ENCODE measurements at places on chromosomes 11 and 22.

GRCh38 chr11:133227632-133228111 lies 304.6 kb downstream of the OPCML start:
- no peak for DNase-seq

- DNase-seq, result no peak
Observed at GRCh38 chr11:12573707-12574485, 100.3 kb upstream of the TEAD1 start.

GRCh38 chr11:20208622-20209111 lies 48.4 kb upstream of the DBX1 start:
- no peak for DNase-seq

DNA sequence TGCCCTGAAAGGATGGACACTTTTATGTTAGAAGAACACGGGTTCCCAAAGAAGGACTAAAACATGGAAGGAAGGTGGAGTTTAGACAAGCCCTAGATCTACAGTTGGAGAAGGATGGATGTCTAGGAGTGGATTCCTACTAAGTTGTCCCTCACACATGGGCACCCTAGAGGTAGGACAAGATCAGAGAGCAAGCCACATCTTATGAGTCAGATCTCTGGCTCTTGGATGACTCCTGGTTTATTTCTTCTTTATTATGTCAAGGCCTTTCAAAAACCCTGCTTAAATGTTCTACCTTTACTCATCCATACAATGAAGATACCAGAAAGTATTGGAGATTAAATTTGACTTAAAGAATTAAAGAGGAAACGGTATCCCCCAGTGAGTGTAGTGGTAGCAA lies 34.4 kb downstream of the PRCP start:
- DNase-seq, result no peak

DNA sequence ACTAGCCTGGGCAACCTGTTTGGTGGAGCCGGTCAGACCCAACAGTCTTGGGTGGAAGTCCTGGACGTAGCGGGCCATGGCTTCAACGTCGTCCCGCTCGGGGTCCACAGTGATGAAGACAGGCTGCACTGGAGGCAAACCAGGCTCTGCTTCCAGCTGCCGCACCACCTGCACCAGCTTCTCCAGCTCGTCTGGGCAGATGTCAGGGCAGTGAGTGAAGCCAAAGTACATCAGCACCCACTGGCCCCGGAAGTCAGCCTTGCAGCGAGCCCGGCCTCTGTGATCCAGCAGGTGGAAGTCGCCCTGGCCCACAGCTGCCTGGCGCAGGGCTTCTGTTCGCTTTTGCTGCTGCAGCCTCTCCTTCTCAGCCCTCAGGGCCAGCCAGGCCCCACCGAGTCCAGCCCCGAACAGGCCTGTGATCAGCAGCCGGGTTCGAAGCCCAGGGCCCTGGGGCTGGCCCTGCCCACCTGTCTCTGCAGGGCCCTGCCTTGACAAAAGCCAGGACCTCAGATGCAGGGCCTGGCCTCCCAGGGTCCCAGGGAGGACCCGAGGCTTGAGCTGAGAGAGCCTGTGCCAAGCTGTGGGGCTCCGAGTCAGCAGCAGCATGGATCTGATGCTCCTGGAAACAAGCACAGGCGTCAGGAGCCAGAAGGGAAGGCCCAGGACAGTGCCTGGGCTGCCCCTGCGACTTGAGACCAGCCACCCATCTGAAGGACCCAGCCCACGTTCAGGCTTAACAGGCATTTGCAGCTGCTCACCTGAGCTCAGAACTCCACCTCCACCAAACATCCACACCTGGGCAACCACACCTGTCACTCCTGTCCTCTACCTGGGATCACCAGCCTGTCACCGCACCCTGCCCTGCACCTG lies 1.4 kb downstream of the SCO2 start:
- DNase-seq, result no peak

DNA sequence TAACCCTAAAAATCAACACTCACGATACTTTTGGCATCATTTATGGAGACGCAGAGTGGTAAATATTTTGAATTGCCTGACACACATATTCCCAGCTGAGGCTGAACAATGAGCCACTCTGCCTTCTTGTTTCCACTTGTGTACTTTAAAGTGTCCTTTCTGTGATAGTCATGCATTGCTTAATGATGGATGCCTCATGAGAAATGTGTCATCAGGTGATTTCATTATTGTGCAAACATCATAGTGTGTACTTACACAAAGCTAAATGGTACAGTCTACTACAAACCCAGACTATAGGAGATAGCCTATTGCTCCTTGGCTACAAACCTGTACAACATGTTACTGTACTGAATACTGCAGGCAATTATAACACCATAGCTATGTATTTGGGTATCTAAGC lies 44.2 kb downstream of the MRE11 start:
- DNase-seq, result peak; percentile 17

- DNase-seq, result no peak
Observed at GRCh38 chr11:19953336-19953735, 206.9 kb downstream of the DBX1 start.

Data from MV-4-11 (cell line).